ENCODE measurements at places on chromosomes 2 and 18.
A peak's percentile ranks its signal among the peaks of the same experiment; 100 is the strongest.

- no peak for DNase-seq
Observed at GRCh38 chr2:219870041-219870440, 242.6 kb downstream of the SLC4A3 start.

DNA sequence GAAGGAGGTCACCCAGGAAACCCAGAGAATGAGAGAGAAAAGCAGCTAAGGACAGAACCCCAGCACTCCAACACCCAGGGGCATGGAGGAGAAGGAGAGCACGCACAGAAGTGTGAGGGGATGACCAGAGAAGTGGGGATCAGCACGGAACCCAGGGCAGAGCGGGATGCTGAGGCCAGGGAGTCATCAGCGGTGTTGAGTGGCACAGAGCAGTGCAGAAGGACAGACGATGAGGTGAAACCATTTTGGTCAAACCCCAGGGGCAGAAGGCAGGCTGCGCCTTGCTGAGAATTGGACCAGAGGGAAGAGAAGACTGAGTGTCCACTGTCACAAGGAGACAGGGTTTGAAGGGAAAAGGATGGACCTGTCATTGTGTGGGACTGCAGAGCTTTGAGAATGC is 23.4 kb upstream of the ASB18 start:
- DNase-seq: no peak

DNA sequence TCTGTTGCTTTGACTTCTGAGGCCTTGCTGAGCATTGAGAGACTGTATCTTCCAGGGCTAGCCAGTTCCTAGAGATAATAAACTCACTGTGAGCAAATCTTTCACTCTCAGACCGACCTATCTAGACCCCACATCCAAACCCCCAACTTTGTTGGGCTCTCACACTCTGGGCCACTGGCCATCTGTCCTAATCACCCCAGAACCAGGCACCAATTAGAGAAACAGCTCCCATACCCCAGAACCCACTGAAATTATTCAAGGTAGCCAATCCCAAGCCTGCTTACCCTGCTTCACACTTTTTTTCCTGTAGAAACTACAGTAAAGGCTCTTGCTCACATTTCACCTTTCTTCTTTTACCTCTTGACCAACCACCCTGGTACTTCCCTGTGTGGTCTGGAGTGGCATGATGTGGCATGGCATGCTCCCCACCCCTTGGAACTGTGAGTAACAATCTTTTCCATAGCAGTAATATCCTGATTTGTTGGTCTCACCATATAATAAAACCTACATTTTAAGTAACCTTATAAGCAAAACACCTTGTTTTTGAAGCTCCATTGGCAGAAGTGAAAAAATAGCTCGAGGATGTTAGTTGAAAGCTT is 55.2 kb downstream of the ANKRD12 start:
- no peak for DNase-seq

DNA sequence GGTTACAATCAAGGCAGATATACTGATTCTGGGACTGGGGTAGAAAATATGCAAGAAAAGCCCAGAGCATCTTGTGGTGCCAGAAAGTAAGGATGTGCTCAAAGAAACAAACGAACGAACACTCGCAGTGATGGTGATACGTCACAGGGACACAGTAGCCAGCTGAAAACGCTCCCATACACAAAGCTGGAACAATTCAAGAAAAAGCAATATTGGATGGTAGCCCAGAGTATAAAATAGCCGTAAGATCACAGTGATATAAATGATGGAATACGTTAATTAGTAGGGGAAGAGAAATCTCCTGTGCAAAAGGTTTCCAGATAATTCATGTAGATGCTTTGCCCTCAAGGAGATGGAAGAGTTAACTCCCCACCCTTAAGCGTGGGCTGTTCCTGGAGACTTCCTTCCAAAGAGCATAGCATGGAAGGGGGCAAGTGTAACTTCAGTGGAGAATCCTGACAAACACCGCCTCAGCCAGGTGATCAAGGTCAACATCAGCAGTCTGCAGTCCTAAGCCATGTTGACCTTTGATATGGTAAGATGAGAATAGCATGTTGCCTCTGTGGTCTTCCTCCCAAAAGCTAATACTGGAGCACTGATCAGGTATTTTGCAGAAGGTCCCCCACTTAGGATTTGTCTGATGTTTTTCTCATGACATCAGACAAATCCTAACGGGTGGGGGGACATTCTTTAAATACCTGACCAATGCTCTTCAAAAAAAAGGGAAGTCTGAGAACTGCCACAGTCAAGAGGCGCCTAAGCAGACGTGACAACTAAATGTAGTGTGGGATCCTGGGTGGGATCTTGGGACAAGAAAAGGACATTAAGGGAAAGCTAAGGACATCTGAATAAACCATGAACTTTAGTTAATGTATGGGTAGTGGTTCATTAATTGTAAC is 99.0 kb downstream of the NCK2 start:
- no peak for DNase-seq

DNA sequence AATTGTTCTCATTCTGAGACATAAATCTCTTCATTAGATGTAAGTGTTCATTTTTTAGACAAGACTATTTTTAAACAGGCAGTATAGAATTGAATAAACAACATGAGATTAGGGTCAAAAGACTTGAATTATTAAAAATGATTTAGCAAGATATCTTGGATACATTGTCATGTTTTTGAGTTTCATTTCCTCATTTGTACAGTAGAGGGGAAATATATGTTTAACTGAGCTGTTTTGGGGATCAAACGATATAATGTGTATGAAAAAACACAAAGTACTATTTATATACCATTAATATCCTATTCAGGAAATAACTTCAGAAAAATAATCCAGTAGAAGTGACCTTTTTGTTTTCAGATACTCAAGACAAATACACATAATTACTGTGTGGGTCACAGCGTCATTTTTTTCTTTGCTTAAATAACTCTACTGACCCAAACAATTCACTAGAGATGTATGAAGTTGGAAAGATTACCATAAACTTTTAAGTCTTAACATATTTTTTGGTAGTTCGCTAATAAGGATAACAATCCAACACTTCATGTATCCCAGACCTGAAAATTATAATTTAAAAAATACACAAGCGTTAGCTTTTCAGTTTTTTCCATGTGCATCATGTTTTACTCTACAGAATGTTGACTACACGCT is 896 bp upstream of the ASXL3 start:
- DNase-seq: no peak

GRCh38 chr18:44111337-44111736 is 569.4 kb upstream of the SETBP1 start:
- no peak for DNase-seq

- DNase-seq: no peak
Observed at GRCh38 chr18:10038268-10038667, 124.5 kb downstream of the VAPA start.

GRCh38 chr2:134206573-134206972 is 47.3 kb upstream of the MGAT5 start:
- no peak for DNase-seq

GRCh38 chr2:213923543-213923942 is 487.3 kb upstream of the VWC2L start:
- no peak for DNase-seq

GRCh38 chr2:175734686-175735085 is 267.4 kb downstream of the LNPK start:
- DNase-seq: no peak

GRCh38 chr18:25594351-25594750 is 242.4 kb upstream of the ZNF521 start:
- no peak for DNase-seq

GRCh38 chr2:25131567-25132298 is 36.6 kb downstream of the POMC start:
- DNase-seq: no peak

- no peak for DNase-seq
Observed at GRCh38 chr2:10514743-10515142, 66.6 kb upstream of the ODC1 start.

DNA sequence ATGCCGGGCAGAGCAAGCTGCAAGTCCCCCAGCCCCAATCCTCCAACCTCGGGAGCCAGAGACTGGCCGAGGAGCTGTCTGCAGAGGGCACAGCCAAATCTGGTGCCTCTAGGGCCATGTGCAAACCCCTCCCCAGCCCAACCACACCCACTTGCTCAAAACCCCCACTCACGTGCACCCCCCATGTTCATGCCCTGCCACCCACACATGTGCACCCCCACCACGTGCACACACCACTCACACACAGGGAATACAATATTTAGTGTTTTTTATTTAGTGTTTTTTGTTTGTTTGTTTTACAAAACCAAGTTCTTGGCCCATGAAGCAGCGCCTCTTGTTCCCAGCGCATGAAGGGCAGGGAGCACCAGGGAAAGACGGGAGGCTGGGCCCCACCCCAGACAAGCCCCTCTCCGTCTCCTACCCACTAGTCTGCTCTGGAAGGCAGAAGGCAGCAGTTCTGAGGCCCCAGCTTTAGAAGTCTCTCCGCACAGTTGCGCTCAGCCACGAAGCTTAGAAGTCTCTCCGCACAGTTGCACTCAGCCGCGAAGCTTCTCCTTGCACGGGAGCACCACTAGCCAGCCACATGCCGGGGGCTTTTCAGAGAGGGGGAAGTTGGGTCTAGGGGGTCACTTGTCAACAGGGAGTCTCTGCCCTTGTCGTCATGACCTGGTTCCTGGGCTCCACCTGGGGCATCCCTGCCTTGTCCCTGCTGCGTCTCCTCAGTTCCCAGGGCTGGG is 276.1 kb upstream of the HDAC4 start:
- no peak for DNase-seq

DNA sequence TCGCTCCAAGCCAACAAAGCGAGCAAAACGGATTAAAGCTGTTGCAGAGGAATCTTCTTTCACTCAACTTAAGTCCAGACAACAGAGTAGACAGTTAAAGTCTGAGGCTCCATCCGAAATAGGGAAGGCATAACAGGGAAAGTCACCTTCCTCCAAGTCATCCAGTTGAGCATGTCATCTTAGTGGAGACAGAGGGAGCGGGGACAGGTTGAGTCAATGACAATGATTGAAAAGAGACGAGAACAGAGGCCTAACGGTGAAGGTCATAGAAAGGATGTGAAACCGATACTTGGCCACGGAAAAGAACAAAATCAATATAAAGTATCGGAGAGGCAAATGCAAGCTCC is 455 bp downstream of the C18orf32 start:
- DNase-seq: no peak

- no peak for DNase-seq
Observed at GRCh38 chr2:209113026-209113425, 310.8 kb upstream of the MAP2 start.

- peak; percentile 29 for DNase-seq
Observed at GRCh38 chr2:128779301-128780095, 460.8 kb upstream of the HS6ST1 start.

GRCh38 chr2:56271275-56271674 is 87.5 kb downstream of the CCDC85A start:
- DNase-seq: no peak

DNA sequence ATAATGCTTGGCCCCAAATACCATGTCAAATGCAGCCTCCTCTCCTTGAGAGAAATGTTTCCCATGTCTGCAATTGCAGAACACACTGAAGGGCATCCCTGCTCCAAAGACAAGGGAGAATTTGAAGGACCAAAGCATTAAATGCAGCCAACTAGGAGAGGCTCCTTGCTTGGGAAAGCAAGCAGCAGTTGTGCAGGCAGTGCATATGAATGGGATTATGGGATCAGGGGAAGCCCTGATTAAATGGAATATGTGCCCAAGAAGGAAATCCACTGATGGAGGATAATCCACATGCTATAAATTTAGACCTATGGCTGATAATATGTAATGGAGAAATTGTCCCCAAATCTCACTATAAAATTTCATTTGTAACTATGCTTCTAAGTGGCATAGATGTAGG is 116.1 kb downstream of the NCKAP5 start:
- no peak for DNase-seq

GRCh38 chr2:75801234-75801982 is 90.7 kb upstream of the GCFC2 start:
- DNase-seq: no peak

- DNase-seq: no peak
Observed at GRCh38 chr2:174587579-174587978, 10.0 kb downstream of the WIPF1 start.

DNA sequence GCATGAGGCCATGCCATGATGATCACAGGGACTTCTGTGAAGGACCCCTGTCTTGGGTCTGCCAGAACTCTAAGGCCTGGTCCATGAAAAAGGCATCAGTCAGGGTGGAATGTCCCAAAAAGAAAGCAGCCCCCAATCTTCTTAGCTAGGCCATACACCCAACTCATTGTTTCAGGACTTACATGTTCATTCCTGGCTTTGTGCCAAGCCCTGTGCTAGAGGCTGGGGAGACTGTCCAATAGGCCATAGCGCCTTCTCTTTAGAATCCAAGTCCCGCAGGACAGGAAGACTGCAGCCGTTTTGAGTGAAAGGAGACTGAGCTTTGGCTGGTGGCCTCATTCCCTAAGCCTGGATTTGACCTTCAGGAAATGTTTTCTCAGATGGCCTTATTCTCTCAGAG is 247.3 kb downstream of the PRKCE start:
- DNase-seq: no peak

GRCh38 chr18:37270666-37271052 is 294.9 kb downstream of the CELF4 start:
- no peak for DNase-seq

DNA sequence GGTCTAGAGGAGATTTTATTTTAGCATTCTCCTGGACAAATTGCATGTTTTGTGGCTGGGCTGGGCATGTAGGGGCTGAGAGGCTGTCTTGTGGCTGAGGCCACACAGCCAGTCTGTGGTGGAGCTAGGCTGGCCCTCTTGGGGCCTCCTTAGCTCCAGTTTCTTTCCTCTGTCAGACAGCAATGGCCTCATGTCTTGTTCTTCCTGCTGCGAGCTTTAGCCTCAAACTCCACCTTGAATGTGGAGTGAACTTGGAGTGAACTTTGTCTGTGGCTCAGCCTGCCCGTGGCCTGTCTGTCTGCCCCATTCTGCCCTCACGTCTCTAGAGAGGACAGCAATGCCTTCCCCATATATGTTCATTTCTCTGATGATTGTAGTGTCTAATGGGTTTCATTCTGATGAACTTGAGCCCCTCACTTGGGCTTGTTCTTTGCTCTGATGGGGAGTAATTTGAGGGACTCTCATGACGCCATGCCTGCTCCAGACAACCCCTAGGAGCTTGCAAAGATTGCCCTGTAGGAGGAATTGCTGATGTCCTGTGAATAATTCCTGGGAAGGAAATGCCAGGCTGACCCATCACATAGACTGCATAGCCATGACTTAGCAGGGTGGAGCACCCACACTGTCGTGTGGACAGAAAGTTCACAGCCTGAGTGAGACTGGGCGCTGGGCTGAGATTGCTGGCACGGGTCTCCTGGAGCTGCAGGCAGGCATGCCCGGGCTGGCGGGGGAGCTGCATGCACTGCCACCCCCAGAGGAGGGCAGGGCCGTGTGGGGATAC is 42.6 kb downstream of the ASAP2 start:
- DNase-seq: no peak

DNA sequence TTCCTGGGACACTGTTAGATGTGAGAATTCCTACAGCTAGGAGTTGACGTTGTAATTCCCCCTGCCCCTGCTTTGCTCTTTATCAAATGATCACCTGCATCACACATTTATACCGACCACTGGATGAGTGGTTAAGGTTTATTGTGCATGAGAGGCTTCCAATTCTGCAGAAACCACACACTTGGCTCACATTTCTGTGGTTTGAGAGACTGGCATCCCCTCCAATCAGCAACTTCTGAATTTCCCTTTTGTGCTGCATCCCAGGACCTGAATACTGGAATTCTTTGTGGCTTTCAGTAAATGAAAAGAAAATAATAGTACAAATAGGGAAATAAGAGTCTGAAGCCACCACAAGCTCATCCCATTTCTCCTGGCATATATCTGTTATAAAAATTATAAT is 628.7 kb upstream of the PIK3C3 start:
- DNase-seq: no peak

GRCh38 chr18:14189858-14190257 is 57.6 kb upstream of the ZNF519 start:
- DNase-seq: no peak

Data from sigmoid colon (tissue), 7 donors.